Tibial nerve (tissue), 4 donors: ENCODE measurements at places on chromosomes 13 and 19.

DNA sequence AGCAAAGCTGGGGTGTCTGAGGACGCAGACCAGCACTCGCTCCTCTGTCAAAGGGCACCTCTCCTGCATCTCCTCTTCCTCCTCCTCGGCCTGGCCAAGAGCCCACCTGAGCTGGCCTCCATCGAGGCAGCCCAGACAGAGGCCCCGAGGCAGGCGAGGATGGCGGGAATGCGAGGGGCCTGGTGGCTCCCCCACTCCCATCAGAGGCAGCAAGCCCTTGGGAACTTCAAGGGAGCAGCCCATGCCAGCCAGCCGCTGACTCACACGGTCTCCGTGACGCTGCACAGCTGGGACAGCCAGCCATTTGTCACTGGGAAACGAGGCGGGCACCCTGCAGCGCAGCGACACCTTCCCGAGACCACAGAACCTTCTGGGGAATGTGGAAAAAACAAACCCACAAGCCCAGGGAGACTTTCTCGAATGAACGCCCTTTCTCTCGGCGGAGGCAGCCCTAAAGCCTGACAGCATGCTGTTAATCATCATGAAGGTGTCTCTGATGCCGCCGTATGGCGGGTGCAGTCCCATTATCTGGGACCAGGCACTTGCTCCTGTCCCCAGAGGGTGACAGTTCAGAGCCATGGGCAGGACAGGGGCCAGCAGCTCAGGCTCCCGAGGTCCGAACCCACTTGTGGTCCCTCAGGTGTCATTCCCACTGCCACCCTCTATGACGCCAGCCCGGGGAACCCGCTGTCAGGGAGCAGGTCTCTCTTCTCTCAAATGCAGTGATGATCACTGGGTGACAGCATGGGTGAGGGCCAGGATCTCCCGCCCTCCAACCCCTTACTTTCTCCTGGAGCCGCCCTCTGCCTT is 53.0 kb downstream of the PEPD start:
- DNase-seq: no peak

DNA sequence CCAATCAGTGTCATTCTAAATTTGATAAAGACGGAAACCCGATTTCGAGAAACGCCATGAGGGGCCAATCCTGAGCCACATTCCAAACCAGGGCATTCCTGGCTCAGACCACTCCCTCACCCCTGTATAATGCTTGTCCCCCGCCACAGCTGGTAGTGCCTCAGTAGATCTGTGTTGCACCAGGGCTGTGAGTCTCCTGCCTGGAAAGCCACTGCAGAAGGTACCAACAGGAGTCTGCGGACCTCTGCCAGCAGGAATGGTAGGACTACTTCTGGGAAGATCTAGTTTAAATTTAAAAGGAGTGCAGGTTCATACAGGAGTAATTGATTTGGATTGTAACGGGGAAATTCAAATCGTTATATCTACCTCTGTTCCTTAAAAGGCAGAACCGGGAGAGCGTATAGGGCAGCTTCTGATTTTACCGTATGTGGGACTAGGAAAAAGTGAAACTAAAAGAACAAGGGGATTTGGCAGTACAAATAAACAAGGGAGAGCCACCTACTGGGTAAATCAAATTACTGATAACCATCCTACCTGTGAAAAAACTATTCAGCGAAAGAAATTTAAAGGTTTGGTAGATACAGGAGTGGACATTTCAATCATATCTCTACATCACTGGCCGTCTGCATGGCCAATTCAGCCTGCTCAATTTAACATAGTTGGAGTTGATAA is 20.8 kb upstream of the ZNF266 start:
- no peak for DNase-seq

DNA sequence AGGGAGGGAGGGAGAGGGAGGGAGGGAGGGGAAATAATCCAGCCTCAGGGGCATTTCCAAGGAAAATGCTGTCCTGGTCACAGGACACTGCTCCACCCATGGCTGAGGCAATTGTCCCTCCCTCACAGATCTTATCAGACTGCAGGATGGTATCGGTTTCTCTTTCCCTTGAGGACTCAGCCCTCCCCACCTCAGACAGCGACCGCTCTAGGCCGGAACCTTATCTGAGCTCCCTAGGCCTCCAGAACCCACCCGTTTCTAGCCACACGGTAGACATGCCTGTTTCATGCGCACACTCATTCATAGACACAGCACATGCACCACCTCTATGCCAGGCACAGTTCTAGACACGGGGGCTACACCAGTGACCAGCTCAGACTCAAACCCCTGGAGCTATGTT is 10.0 kb upstream of the IZUMO2 start:
- DNase-seq: no peak

DNA sequence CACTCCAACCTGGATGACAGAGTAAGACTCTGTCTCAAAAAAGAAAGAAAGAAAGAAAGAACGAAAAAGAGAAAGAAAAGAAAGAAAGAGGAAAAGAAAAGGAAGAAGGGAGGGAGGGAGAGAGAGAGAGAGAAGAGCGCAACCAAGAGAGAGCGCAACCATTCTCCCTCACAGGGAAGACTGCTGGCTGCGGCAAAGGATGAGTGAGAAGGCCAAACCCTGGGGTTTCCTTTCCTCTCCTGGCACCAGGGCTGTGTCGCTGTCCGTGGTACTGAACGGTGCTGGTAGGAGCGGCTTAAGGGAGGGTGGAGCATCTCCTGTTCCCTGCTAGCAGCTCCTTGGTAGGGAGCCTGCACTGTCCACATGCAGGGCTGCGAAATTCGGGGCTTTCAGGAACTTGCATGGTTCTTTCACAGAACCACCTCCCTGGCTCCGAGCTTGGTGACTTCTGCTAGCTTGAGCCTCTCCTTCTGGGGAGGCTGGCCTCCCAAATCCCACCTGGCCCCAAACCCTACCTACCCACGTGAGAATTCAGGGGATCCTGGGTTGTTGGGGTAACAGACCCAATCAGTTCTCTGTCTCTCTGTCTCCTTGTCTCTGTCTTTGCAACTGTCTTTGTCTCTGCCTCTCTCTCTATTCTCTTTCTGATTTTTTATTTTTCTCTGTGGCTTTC is 51.1 kb upstream of the ZNRF4 start:
- DNase-seq: peak; percentile 64

DNA sequence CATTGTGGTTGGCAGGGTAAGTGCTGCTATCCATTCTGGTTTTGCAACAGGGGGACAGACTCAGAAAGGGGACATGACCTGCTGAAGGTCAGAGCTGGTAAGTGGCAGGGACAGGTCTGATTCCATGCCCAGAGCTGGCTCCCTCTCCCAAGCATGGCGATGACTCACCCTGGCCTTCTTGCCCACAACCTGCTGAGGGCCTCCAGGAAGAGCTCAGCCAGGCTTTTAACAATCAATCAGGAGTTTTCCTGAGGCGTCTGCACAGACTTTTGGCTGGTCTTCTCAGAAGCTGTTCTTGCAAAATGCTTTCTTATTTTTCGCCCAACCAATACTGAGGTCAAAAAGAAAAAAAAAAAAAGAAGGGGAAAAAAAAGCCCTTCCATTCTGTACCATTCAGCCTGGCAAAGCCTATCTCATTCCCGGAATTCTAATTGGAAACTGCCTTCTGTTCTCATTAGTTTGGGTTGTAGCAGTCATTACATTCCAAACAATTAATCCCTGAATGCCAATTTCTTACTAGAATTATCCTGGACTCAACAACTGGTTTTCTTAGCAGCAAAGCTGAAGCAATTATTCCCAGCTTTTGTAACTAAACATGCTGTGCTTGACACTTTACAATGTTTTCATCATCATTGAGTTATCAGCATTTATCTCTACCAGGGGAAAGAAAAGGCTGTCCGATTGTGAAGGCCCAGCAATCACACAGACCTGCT is 17.7 kb downstream of the SIAH3 start:
- no peak for DNase-seq

GRCh38 chr13:30725326-30726085 is 9.8 kb upstream of the ALOX5AP start:
- DNase-seq: no peak

- DNase-seq: peak; percentile 70
Observed at GRCh38 chr19:4186087-4186993, 3.9 kb downstream of the ANKRD24 start.

- DNase-seq: no peak
Observed at GRCh38 chr19:920051-920864, 3.1 kb downstream of the KISS1R start.

DNA sequence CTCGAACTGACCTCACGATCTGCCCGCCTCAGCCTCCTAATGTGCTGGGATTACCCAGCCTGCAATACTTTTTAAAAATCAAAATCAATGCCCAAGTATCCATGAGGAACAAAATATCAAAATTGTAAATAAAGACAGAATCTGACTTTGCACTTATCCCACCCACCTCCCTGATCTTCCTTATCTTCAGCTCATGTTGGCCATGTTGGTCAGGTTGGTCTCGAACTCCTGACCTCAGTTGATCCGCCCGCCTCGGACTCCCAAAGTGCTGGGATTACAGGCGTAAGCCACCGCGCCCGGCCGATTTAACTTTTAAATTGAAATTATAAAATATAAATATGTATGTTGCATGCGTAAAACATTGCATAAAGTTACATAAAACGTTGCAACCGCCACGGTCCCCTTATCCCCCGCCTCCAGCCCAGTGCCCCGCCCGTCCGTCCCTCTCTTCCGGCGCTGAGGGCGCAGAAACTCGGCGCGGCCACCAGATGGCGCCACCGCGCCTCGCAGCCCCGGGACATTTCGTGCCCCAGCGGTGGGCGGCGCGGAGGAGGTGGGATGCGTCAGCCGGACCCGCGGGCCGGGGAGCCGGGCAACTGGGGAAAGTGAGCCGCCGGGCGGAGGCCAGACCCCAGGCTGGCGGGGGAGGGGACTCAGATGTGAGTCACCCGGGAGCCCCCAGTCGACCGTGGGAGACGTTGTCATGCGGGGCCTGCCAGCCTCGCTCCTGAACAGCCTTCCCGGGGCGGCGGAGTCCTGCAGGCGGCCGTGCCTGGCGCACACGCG is 1.5 kb upstream of the GADD45B start:
- peak; percentile 76 for DNase-seq

GRCh38 chr13:48708764-48709163 is 55.0 kb downstream of the CYSLTR2 start:
- DNase-seq: no peak
